ENCODE measurements at places on chromosomes 2 and 18.

GRCh38 chr2:40370007-40370395 lies 81.9 kb downstream of the SLC8A1 start:
- H3K27me3 ChIP-seq = no peaks in the 10 kb centered on the region
- H3K4me1 ChIP-seq = peaks cover 24% of the 10 kb centered on the region
- no peak overlapping the region for H3K4me3 ChIP-seq

DNA sequence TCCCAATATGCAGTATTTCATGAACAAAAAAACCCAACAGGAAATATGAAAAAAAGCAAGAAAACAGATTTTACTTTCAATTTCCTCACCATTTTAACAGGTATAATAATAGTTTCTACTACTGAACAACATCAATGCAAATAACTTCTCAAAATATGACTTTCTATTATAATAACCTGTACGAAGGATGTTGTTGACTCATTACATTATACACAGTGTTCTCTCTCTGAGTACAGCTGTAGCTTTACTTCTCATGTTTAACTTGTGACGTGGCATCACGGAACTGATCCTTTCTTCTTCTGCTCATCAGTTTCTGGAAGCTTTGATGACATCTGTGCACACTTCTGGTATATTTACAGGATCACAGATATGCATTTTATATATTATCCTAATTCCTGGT lies 40.0 kb downstream of the FAM228A start:
- H3K27me3 ChIP-seq = no peaks in the 10 kb centered on the region
- H3K36me3 ChIP-seq = no peaks in the 10 kb centered on the region
- no peak overlapping the region for H3K27ac ChIP-seq
- no peak overlapping the region for H3K4me3 ChIP-seq
- H3K4me1 ChIP-seq = peaks cover 10% of the 10 kb centered on the region
- no peak for DNase-seq

- H3K27ac ChIP-seq = no peak overlapping the region
- no peaks in the 10 kb centered on the region for H3K27me3 ChIP-seq
- no peaks in the 10 kb centered on the region for H3K4me1 ChIP-seq
- DNase-seq = no peak
- no peak overlapping the region for H3K4me3 ChIP-seq
Observed at GRCh38 chr18:55370936-55371335, 217.1 kb downstream of the TCF4 start.

DNA sequence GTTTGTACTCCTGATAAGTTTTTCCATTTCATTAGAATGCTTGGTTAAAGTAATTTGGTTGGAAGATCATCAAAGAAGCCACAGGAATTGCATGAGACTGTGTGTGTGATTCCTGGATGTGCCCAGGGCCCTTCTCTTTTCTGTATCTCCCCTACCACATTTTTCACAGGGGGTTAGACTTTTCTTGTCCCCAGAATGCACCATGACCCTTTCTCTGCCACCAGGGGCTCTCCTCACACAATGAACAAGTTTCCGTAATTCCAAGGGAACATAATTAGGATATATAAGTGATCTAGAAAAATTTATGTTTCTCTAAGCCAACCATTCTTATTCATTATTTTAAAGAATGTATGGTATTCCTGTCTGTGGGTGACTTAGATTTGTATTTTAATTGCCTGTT lies 291.8 kb downstream of the NEDD4L start:
- no peak for DNase-seq
- H3K27me3 ChIP-seq = no peaks in the 10 kb centered on the region

GRCh38 chr2:240512109-240512485 lies 45.7 kb downstream of the ANKMY1 start:
- DNase-seq = peak; percentile 31
- no peak overlapping the region for H3K4me3 ChIP-seq
- no peak overlapping the region for H3K27ac ChIP-seq
- H3K4me1 ChIP-seq = no peaks in the 10 kb centered on the region
- H3K27me3 ChIP-seq = no peaks in the 10 kb centered on the region
- H3K36me3 ChIP-seq = peaks cover 5% of the 10 kb centered on the region

DNA sequence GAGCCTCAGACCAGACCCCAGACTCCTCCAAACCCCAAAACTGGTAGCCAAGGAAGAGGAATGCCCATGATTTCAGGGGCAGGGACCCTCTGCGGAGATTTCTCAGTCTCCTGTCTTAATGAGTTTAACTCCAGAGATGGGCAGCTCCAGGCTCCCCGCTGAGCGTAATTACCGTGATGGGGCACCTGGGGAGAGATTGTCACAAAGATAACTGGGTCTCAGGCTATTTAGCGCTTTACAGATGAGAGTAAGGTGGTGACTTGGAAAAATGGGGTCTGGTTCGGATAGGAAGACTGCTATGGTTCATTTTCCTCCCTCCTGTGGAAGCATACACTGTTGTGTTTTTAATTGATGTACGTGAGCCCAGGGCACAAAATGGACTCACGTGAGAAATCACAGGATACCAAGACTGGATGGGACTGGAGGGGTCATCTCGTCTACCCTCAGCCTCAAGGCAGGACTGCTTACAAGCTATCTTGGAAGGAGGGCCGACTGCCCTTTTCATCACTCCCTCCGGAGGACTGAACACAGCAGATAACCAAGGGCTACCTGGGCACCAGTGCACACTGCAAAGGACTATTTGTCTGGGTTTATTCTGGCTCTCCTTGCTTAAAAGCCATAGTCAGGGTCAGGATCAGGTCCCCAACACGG lies 427.8 kb downstream of the ZNF521 start:
- H3K36me3 ChIP-seq = no peaks in the 10 kb centered on the region
- H3K4me1 ChIP-seq = no peaks in the 10 kb centered on the region
- H3K27me3 ChIP-seq = peaks cover 4% of the 10 kb centered on the region
- H3K4me3 ChIP-seq = no peak overlapping the region
- no peak for DNase-seq

DNA sequence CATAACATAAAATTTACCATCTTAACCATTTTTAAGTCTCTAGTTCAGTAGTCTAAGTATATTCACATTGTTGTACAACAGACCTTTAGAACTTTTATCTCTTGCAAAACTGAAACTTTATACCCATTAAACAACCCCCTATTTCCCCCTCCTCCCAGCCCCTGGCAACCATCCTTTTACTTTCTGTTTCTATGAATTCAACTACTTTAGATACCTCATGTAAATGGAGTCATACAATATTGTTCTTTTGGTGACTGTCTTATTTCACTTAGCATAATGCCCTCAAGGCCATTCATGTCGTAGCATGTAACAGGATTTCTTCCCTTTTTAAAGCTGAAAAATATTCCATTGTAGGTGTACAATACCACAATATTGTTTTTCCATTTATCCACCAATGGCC lies 129.8 kb downstream of the PDE11A start:
- no peak for DNase-seq
- no peaks in the 10 kb centered on the region for H3K4me1 ChIP-seq
- H3K27me3 ChIP-seq = no peaks in the 10 kb centered on the region
- no peak overlapping the region for H3K4me3 ChIP-seq
- H3K27ac ChIP-seq = no peak overlapping the region

GRCh38 chr2:69704446-69704845 lies 37.5 kb upstream of the ANXA4 start:
- no peak overlapping the region for H3K4me3 ChIP-seq
- no peak overlapping the region for H3K27ac ChIP-seq
- no peaks in the 10 kb centered on the region for H3K36me3 ChIP-seq
- H3K27me3 ChIP-seq = no peaks in the 10 kb centered on the region
- H3K4me1 ChIP-seq = no peaks in the 10 kb centered on the region

GRCh38 chr2:129727286-129727685 lies 252.2 kb upstream of the RAB6C start:
- H3K36me3 ChIP-seq = no peaks in the 10 kb centered on the region
- H3K4me1 ChIP-seq = no peaks in the 10 kb centered on the region
- no peak overlapping the region for H3K27ac ChIP-seq
- no peaks in the 10 kb centered on the region for H3K27me3 ChIP-seq
- H3K4me3 ChIP-seq = no peak overlapping the region
- DNase-seq = no peak

- H3K36me3 ChIP-seq = no peaks in the 10 kb centered on the region
- H3K4me1 ChIP-seq = no peaks in the 10 kb centered on the region
- no peaks in the 10 kb centered on the region for H3K27me3 ChIP-seq
Observed at GRCh38 chr2:60100034-60100433, 453.4 kb downstream of the BCL11A start.

GRCh38 chr2:78757640-78758039 lies 267.9 kb upstream of the REG3G start:
- H3K4me1 ChIP-seq = no peaks in the 10 kb centered on the region
- no peak for DNase-seq
- H3K36me3 ChIP-seq = no peaks in the 10 kb centered on the region
- no peak overlapping the region for H3K27ac ChIP-seq

GRCh38 chr2:135791418-135792190 lies 45.4 kb downstream of the LCT start:
- H3K36me3 ChIP-seq = no peaks in the 10 kb centered on the region
- no peak overlapping the region for H3K4me3 ChIP-seq
- H3K27ac ChIP-seq = no peak overlapping the region
- H3K27me3 ChIP-seq = no peaks in the 10 kb centered on the region
- no peaks in the 10 kb centered on the region for H3K4me1 ChIP-seq

- no peaks in the 10 kb centered on the region for H3K27me3 ChIP-seq
- no peak for DNase-seq
- no peaks in the 10 kb centered on the region for H3K36me3 ChIP-seq
Observed at GRCh38 chr2:28960401-28960800, 20.7 kb upstream of the TOGARAM2 start.
